Panc1 (cell line): ENCODE measurements at places on chromosomes 1 and 21. TPM values are rescaled to one million over a fixed set of nuclear protein-coding genes. Genes with fewer than 3 reads are reported as not detected.

HTR6 gene
- total RNA-seq: 0.10 TPM

SLC19A2 gene
- total RNA-seq: 10.8 TPM

C1orf116 gene
- 0.08 TPM for total RNA-seq

TPR gene
- total RNA-seq: 115 TPM

MXRA8 gene
- total RNA-seq: 96.0 TPM

HSPB7 gene
- 0.10 TPM for total RNA-seq

CA14 gene
- not detected for total RNA-seq

LIX1L gene
- total RNA-seq: 23.3 TPM

BATF3 gene
- total RNA-seq: 2.4 TPM

KLHDC7A gene
- total RNA-seq: 0.31 TPM

BTBD8 gene
- total RNA-seq: 0.69 TPM

MPL gene
- total RNA-seq: not detected

NTNG1 gene
- 0.13 TPM for total RNA-seq

ABCD3 gene
- 40.5 TPM for total RNA-seq

TAF13 gene
- 28.9 TPM for total RNA-seq

NPPA gene
- total RNA-seq: not detected

TMEM125 gene
- total RNA-seq: not detected

RPE65 gene
- total RNA-seq: not detected

S100A7A gene
- not detected for total RNA-seq

LPAR3 gene
- 6.3 TPM for total RNA-seq

CD5L gene
- total RNA-seq: not detected

ZSWIM5 gene
- 7.9 TPM for total RNA-seq

KCNQ4 gene
- total RNA-seq: 2.6 TPM

RXRG gene
- total RNA-seq: not detected

KCNJ9 gene
- not detected for total RNA-seq

OSCP1 gene
- total RNA-seq: 5.5 TPM

IVL gene
- not detected for total RNA-seq

DLGAP3 gene
- total RNA-seq: 0.87 TPM

DNASE2B gene
- total RNA-seq: not detected

KCNT2 gene
- total RNA-seq: 0.41 TPM

HNRNPR gene
- 173 TPM for total RNA-seq

LEMD1 gene
- total RNA-seq: not detected
